ENCODE measurements at places on chromosomes 13 and 19.

DNA sequence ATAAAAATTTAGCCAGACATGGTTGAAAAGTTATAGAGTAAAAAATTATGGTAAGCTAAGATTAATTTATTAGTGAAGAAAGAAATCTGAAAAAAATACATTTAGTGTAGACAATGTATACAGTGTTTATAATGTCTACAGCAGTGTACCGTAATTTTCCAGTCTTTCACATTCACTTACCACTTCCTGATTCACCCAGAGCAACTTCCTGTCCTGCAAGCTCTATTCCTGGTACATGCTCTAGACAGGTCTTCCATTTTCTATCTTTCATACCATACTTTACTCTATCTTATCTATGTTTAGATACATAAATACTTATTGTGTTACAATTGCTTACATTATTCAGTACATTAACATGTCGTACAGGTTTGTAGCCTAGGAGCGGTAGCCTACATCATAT lies 1387.8 kb upstream of the ATXN8OS start:
- DNase-seq: no peak

- DNase-seq: no peak
These were observed 11.7 kb upstream of the ACTN4 start for GRCh38 chr19:38635483-38636399.

- DNase-seq: no peak
These were observed 13.7 kb downstream of the KLHL26 start for GRCh38 chr19:18650468-18651041.

DNA sequence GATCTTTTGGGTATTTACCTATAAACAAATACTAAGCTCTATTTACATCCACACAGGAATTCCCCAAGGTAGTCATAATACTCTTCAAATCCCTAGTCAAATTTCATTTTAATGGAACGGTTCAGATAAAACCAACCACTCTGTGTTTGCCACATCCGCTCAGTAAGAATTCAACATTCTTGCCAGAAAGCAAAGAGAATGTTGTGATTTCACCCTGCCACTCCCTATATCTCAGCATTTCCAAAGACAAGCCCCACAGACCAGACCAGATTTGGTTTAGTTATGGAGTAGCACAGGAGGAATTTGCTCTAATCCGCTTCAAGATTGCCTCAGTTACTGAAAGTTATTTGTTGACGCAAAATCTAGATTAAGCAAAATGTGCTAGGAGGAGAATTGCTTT lies 105.6 kb upstream of the SERP2 start:
- no peak for DNase-seq

DNA sequence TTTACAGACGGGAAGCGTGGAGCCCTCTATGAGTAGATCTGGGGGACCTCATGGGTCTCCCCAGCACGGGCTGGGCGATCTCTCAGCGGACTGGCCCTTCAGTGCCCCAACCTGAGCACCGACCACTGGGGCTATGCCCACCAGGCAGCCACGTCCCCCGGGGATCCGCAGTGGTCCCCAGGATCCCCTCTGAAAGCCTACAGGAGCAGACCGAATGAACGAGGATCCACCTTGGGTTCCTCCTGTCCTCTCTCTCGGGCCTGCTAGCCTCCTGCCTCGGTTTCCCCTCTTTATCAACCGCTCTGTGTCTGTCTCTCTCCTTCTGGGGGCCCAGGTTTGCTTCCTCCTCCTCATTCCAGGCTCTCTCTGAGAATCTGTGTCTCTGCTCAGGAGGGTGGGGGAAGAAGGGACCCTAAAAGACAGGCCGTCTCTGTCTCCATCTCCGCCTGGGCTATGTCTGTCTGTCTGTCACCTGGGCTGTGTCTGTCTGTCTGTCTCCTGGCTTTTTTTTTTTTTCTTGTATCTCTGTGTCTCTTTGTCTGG lies 2.0 kb upstream of the MEIS3 start:
- DNase-seq: no peak

GRCh38 chr19:3669947-3670795 lies 30.1 kb downstream of the PIP5K1C start:
- no peak for DNase-seq

- no peak for DNase-seq
These were observed 6.8 kb upstream of the ERF start for GRCh38 chr19:42261763-42262162.

DNA sequence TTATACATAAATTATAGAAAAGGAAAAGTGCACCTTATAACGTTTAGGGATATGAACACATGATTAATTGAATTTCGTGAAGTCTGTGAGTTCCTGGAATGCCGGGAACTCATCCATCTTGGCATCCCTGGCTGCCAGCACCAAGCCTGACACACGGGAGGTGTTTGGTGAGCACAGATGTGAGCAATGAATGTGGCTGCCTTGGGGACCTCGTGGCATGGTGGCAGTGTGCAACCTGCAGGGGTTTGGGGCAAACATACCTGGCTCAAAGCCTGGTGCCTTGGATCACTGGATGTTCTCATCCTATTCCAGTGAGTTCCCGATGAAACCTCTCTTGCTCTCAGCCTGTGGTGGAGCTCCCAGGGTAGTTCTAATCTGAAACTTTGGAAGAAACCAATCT lies 10.4 kb upstream of the MAP2K2 start:
- no peak for DNase-seq

GRCh38 chr13:75339635-75340374 lies 142.2 kb downstream of the TBC1D4 start:
- DNase-seq: no peak

- no peak for DNase-seq
These were observed at the start of gene CEACAM5 for GRCh38 chr19:41708481-41708880. CEACAM5 (plus strand) TSS chr19:41708626; CDS start chr19:41708732, 106 bp downstream.

DNA sequence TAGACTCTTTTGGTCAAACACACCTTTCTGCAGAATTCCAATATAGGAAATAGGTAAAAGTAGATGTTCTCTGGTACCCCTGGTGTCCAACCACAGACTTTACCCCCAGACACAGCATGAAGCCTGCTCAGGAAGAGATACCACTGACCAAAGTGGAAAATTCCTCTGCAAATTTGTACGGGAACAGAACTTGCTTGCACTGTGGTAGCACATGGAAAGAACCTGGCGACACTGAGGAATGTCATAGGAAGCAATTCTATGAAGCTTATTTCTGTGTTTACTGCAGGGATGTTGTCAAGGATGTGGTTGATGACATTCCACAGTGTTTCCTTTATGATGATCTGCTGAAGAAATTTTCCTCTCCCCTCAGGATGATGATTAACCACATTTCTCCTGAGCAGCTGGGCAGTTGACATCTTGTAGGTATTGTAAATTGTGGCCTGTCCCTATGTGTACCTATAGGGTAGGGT lies 48.9 kb upstream of the TNFSF11 start:
- no peak for DNase-seq

DNA sequence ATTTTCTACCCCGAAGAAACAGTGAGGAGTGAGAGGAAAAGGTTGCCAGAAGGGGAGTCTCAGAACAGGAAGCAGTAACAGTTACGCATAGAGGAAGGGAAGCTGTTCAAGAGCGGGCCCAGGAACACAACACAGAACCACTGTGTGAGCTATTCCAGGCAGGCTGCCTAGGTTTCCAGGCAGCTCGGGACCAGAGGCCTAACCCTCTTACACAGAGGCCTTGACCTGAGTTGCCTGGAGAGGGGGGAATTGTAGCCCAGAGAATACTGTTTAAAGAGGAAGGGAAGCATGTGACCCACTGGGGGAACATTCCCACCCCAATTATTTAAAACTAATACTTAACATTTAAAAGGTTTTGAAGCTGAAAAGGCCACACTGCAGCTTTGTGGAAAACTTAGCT lies 93.3 kb upstream of the ZNF98 start:
- DNase-seq: no peak

DNA sequence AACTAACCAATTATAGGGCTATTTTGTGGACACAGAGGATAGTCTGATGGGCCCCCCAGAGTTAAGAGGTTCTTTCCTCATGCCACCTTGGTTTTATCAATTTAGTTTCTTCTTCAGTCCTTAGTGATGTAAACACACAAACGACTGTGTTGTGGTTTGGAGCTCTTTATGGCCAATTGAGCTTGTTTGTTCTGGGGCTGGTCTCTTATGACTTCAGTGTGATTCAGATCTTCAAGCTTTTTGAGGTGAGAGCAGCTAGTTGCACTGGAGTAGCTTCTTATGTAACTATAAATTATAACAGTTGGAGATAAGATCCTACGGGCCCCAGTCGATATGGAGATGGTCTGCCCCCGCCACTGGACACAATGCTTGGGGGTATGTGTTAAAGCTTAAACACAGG lies 22.0 kb upstream of the GJB6 start:
- no peak for DNase-seq

- DNase-seq: no peak
These were observed 2.8 kb downstream of the PALM3 start for GRCh38 chr19:14059093-14059480.

- DNase-seq: no peak
These were observed 31.6 kb downstream of the AP1M1 start for GRCh38 chr19:16229322-16229641.

GRCh38 chr13:21895779-21896178 lies 224.9 kb downstream of the FGF9 start:
- DNase-seq: no peak

GRCh38 chr19:44807652-44808462 lies 1.0 kb upstream of the BCAM start:
- DNase-seq: no peak

DNA sequence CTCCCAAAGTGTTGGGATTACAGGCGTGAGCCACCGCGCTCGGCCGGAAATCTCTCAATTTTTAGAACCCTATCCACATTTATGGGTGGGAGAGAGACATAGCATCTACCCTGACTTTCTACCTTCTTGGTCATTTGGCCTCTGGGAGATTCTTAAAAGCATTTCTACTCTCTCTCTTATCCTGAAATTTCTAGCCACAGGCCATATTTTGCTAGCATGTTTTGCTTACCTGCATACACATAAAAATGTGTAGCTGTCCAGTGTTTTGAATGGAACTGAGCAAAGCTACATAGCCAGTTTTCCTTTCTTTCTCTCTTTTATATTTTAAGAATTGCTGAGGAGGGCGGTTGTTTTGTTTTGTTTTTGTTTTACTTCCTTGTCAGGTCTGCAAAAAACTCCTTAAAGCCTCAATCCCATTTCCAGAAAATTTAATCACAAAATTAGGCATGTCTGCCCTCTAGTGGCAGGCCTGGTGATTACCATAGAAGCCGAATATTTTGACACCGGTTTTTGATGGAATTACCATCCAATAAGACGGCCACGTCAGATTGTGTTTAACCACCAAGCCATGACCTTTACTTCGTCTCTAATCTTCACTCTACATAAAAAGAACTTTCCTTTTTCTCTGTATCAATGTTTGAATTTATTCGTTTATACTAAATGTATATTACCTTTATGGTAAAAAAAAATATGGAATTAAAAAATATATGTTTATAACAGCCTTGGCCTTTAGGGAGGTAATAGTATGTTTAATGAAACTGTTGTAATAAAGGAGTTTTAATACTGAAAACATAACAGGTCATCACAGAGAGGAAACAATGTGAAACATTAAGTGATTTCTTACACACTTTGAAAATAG lies 34.4 kb upstream of the OXGR1 start:
- no peak for DNase-seq

DNA sequence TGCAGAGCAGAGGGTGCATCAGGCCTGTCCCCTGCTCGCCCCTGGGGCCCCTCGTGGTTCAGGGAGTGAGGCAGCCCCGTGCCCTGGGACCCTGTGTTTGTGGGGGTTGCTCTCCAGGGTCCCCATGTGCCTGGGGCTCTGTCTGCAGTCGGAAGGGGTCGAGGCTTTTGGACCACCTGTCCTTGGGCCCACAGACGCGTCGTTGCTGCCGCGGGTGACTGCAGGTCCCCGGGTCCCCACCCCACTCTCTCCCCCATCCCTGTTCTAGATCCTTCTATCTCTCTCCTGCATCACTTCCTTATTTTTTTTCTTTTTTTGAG lies 1.9 kb downstream of the PCSK4 start:
- no peak for DNase-seq

DNA sequence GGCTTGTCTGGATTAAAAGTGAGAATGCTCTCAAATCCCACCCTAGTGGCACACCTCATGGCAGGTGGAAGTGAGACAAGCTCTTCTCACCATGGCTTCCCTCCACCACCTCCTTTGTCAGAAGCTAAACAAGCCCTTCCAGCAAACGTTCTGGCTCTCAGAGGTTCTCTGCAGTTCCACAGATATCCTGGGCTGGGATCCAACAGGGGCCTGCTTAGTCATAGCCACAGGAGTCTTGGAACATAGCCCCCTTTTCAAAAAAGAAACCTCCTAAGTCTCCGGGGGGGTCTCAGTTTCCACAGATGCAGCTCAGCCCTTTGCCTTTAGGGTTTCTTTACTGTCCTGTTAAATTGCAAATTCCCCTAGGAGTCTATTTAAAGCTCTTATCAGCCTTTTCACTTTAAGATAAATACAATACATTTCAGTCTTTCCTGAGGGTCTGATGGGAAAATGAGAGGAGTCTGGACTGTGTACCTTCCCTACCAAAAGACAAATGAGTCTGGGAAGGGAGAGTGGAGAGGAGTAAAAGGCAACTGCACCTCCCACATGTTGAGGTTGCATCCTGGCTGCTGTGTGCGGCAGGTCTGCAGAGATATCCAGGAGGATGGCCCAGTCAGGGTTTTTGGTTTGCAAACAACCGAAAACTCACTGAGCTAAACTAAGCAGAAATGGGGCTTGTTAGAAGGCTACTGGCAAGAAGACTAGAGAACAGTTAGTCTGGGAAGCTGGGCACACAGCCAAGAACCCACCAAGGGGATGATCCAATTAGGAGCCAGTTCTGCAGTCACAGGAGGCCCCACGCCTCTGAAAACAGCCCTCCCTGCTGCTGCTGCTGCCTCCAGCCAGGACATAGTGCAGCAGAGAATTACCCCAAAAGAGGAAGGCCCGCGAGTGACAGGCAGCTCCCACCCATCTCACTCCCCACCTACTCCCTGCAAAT lies 41.4 kb upstream of the SERP2 start:
- DNase-seq: no peak

DNA sequence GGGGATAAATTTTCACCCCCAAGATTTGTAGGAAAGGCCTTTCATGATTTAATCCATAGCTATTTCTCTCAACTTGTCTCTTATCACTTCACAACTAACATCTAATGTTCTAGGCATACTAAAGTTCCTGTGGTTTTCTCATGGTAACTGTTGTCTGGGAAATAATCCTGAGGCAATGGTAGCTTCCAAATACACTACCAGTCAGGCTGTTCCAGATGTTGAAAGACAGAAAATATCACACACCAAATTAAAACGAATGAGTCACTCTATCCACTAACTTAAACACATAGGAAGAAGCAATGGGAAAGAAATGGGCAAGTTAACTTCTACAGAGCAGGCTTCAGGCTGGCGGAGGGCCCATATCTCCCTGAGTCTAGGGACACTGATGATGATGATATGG lies 77.7 kb upstream of the MYO16 start:
- no peak for DNase-seq

DNA sequence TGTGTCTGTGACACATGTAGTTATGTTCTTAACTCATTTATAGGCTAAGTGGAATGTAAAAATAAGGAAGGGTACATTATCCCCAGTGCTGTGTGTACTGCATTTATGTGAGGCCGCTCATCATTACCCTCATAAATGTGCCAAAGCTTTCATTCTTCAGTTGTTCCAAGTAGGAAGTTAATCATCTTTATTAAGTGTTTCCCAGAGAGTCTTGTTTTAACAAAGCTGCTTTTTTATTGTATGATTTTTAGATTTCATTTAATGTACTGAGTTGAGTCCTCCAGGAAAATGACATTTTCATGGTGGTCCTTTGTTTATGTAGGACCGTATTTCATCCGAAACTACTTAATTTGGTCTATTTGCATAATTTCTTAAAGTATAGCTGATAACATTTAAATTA lies 379.8 kb downstream of the DLEU7 start:
- no peak for DNase-seq

- DNase-seq: no peak
These were observed 583 bp downstream of the CCDC61 start for GRCh38 chr19:45995715-45996385.

GRCh38 chr13:71285700-71286099 lies 581.3 kb downstream of the DACH1 start:
- DNase-seq: no peak

All from esophagus squamous epithelium (tissue), 5 donors.